ENCODE measurements at places on chromosomes 6 and 20.

GRCh38 chr20:25418776-25419175 is 11.3 kb downstream of the GINS1 start:
- DNase-seq: no peak

DNA sequence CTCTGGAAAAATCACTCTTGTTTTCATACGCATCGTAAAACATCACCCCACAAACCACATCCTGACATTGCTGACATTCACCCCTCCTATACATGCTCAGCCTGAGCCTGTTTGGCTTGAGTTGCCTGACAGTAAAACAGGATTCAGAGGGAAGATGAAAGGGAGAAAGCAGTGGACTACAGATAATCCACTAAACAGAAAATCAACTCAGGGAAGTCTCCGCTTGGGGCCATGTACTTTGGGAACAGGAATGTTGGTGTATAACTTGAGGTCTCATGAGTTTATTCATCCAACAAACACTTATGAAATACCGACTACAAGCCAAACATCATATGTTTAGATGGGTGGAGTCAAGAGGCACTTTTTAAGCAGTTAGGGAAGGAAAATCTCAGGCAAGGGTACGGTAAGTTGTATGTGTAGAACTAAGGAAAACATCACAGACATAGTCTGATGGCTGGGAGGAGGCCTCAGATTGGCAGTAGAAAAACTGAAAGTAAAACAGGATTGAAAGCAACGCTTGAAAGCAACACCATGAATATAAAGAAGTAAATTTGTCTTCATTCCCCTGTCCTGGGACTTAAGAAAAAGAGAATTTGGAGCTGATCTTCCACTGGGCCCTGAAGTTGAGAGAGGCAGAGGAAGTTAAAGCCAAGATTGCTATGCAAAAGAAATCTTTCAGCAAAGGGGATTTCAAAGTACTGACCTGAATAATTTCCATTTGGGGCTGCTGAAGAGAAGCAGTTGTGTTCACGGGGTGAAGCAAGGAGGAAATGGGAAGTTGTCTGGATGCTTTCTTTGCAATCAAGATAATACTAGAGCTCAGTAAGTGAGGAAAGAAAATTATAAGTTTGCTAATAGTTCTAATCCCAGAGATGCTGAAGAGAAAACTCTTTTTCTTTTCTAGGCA is 28.8 kb downstream of the PDE7B start:
- no peak for DNase-seq

- DNase-seq: no peak
Measured at GRCh38 chr6:137104926-137105325, 60.2 kb upstream of the IL20RA start.

DNA sequence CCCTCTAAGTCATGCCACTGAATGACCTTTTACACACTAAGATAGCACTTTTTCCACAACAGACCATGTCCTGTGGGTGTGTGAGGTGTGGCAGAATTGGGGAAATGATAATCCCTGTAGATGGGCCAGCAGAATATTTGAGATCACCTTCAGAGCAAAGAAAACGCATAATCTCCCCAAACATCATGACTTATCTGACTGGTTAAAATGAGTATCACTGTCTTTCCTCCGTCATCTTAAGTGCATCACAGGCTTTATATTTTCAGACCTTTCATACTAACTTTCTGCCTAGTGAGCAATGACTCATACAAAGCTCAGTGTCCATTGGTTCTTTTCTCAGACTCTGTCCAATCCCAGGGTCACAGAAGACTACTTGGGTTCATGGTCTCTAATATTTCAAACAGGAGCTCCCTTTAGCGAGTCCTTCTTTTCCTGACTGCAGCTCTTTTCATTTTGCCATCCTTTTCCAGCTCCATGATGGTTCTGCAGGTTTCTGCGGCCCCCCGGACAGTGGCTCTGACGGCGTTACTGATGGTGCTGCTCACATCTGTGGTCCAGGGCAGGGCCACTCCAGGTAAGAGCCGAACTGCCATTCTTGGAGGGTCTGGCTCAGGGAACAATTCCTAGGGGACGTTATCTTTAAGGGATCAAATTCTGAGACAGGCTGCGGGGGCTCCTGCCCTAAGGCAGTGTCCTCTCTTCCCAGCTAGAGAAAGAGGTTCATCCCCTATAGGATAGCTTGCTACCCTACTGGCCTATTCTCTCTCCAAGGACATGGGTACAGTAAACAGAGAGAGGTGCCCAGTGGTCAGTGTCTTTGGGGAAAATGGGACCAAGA is at the start of gene HLA-DPB1:
Gene HLA-DPB1 (plus strand): TSS at position 423 of the 838 bp plus-strand sequence. CDS start 52 bp downstream, at position 475.
- DNase-seq: no peak

GRCh38 chr20:48975955-48976354 is 54.4 kb downstream of the ARFGEF2 start:
- no peak for DNase-seq

GRCh38 chr6:160227038-160227768 is 31.4 kb downstream of the SLC22A2 start:
- no peak for DNase-seq

GRCh38 chr6:137893726-137894125 is 26.7 kb downstream of the TNFAIP3 start:
- DNase-seq: no peak

DNA sequence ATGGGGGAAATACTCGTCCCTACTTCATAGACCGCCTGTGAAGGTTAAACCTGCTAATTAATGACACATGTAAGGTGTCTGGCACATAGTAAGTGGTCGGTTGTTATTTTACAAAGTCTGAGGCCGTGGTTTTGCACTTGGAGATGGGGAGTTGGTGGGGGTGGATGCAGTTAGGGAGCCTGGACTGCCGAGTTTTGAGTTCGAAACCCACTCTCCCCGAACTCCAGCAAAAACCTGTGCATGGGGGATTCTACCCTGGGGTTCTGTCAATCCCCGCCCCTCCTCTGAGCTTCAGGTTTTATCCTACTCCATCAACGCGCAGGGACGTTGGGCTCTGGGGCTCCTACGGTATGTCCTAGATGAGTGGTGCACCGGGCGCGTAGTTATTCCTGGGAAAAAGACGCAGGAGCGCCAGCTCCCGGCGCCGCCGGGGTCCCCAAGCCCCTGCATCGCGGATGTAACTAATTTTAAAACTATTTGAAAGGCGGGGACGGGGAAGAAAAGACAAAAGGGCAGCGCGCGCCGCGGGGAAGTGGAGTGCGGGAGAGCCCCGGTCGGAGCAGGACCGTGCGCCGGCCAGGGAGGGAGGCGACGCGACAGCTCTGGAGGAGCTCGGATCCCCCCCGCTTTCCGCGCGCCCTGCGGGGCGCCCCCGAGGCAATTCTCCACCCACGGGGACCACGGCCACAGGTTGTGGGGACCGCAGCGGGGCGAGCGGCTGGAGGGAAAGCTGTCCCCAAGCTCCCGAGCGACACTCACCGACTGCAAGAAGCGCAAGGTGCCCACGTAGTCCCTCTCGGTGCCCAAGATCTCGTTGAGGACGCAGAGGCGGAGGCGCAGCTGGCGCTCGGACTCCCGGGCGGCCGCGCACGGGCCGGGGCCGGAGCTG is 672 bp downstream of the PREX1 start:
- no peak for DNase-seq

DNA sequence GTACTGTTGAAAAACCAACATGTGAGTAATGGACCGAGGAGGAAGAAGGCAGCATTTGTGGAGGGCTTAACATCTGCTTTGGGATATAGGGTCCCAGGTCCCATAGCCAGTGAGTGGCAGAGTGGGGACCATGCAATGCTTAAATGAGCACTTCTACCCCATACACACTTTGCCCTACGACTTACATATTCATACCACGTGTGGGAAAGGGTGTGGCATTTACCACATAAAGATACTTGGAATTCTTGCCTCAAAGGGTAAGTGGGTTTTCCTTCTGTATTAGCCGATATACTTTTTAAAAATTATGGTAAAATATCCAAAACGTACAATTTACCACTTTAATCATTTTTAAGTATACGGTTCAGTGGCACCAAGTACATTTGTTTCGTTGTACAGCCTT is 199.3 kb downstream of the BACH2 start:
- no peak for DNase-seq

- DNase-seq: no peak
Measured at GRCh38 chr20:59030911-59031563, 1.1 kb downstream of the ATP5F1E start.

DNA sequence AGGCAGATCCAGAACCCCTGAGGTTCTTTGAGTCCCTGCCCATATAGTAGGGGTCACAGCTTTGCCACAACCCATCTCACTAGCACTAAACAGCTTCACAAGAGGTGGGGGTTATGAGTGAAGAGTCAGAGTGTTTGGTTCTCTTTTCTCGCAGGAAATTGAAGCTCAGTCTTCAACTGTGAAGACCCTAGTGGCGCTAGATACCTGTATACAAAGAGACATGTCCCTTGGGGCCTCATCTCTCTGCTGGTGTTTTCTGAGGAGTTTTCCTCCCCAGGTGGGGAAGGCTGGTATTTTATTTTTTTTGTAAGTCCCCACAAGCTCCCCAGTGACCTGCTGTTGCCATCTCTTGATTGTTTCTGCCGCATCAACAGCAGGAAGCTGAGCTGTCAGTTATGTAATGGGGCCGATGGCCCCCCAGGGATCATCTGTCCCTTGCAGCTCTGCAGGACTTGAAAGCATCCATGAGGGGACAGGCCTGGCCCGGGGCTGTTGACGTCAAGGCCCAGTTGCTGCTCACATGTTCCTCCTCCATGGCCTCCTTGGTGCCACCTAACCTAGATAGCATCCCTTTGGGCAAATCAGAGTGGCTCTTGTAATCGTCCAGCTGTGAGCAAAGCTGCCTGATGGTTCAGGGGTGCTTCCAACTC is 23.1 kb downstream of the STK35 start:
- DNase-seq: no peak

GRCh38 chr6:168616816-168617765 is 176.1 kb downstream of the SMOC2 start:
- DNase-seq: no peak

GRCh38 chr6:33742092-33742491 is 4.6 kb downstream of the IP6K3 start:
- no peak for DNase-seq

- no peak for DNase-seq
Measured at GRCh38 chr20:53901497-53902096, 168.8 kb downstream of the BCAS1 start.

GRCh38 chr6:56231827-56232226 is 15.6 kb downstream of the COL21A1 start:
- DNase-seq: no peak

DNA sequence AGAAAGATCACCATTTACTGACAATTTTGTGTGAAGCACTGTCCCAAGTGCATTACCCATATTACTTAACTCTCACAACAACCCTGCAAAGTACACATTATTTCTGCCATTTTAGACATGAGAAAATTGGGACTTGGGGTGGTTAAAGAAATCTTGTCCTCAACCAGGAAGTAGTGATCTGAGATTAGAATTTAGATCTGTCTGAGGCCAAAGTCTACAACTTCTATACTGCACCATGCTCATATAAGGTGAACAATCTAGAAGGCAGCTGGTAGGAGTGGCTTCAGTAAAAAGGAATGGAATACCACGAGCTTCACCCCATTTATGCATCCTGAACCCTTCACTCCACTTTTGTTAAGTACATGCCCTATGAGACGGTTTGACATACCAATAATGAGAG is 87.6 kb downstream of the QRSL1 start:
- no peak for DNase-seq

GRCh38 chr20:63567386-63568169 is 6.5 kb downstream of the HELZ2 start:
- DNase-seq: peak; percentile 65

DNA sequence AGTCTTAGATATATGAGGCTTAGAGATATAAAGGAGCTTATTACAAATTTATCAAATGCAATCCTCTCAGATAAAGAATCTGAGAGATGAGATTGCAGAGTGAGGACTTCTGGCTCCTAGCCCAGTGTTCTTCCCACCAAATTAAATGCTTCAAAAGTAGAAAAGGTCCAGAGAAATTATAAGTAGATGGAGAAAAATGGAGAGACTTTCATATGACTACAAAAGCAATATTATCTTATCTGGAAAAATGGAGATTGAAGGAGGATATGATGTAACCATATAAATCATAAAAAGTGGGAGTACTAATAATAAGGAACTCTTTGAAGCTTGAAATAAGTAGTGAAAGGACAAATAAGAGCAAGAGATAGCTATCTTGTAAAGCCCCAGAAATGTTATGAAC is 2.8 kb downstream of the KCTD20 start:
- DNase-seq: no peak

DNA sequence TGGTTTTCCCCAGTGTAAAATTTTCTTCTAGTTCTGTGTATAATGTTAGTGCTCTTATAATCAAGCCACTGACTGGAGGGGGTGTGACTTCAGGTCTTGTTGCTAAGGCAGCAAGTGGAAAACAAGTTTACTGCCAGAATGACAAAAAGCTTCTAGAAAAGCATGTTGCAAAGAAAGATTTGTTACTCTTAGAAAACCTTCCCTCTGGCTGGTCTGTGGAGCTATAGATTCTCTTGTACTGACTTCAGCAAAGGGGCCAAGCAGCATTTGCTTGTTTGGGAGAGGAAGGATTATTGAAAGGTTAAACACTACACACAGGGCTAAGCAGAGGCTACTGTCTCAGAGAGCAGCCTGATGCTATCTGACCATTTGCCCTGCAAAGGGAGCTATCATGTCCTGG is 288.8 kb downstream of the BTBD9 start:
- DNase-seq: no peak

DNA sequence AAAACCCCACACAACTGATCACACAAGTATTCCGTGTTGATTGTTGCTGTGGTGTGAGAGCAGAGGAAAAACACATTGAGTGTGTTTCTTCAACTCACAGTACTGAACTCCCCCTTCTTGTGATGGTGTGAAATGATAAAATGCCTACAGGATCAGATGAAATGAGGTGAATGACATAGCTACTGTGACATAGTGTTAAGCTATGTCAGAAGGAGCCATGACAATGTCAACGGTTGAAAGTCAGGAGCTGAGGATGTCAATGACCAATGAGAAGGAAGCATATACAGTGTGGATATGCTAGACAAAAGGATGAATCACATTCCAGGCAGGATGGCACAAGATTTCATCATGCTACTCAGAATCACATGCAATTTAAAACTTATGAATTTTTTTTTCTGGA is 38.8 kb downstream of the WASF1 start:
- no peak for DNase-seq

DNA sequence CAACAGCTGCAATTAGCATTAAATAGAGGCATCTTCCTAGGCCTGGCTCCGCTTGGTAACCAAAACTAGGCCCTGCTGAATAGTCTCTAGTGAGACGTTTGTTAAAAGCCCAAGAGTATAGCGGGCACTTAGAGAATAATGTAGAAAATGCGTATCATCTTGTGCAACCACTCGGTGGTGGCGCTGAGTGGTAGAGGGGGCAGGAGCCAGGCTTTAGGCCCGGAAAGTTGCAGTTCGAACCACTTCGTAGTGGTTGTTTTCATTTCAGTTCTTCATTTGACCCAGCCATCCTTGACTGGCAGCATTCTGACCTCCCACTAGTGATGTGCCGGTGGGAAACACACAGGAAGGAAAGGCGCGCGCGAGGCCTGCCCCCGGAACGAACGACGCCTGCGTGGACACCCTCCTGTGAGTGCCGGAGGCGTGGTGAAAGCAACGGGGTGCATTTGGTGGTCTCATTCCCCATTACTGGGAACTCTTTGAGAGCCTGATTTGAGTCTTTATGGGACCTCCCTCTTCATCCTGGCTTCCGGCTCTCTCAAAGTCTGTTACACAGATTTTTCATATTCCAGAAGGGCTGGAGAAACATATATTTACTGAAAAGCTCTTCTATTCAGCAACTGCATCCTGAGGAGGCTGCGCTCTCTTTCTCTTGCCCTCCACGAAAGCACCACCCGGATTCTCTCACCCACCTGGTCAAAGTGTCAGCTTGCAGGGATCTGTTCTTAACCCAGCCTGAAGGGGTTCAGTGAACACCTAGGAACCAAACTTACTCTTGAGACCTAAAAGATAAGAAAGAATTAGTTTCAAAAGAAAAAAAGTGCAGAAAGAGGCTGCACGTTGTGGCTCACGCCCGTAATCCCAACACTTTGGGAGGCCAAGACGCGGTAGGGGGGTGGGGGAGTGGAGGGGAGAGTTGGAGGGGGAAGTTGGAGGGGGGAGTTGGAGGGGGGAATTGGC is 18.2 kb downstream of the GPX5 start:
- no peak for DNase-seq

All from left cardiac atrium (tissue), 4 donors.